Sciatic nerve (tissue), 2 donors: ENCODE measurements at places on chromosomes 6 and 20.

DNA sequence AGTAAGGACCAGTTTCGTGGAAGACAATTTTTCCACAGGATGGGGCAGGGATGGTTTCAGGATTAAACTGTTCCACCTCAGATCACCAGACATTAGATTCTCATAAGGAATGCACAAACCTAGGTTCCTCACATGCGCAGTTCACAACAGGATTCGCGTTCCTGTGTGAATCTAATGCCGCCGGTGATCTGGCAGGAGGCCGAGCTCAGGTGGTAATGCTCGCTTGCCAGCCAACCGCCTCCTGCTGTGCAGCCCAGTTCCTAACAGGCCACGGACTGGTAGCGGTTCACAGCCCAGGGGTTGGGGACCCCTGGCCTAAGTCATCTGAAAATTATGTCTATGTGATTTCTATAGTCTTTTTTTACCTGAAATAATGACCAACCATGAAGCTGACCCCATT, 217.5 kb downstream of the TMEM200A start:
- DNase-seq: no peak

DNA sequence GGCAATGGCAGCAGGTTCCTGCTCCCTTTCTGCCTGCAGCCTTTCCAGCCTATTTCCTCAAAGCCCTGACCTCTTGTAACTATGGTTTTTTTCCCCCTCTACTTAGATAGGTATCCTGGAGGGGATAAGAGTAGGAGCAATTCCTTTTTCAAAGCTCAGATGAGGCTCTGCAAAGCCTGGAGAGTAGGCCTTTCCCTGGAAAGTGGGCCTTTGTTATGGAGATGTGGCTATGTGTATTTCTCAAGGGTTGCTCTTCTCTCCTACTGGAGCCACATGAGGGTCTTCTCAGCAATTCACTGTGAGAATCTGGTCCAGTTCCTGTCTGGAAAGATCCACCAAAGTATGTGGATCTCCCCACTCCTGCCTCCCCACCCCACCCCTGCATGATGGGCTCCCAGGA, 96.0 kb downstream of the DTD1 start:
- no peak for DNase-seq

- no peak for DNase-seq
These were observed 710 bp downstream of the BTBD9 start for GRCh38 chr6:38638941-38639497.

DNA sequence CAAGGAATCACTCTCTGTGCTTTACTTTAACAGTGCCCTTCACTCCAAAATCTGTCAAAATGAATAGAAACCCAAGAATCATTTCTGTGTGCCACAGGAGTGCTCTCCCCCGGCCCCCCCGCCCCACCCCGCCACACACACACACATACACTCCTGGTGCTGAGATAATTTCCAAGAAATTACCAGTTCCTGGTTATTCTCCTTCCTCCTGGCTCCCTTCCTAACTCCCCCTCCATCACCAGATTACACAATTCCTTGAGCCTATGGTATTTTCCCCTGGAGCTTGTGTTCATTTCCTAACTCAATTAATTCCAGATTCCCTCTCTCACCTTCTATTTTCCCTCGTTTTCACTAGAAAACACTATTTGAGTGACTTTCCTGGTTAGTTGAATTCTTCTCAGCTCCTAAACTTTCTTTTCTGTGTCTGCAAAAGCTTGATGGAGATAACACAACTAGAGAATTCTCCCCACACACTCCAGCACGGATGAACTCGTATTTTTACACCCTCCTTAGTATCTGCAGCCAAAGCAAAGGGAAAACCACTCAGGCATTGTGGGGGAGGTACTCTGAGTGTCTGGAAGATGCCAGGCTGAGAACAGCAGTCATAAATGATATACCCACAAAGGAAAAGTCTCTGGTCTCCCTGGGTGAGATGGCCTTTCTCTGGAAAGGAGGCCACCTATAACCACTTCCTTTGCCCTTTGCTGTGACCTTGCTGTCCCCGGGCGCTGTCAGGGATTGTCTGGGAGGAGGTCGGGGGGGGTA, 1.9 kb upstream of the SLC24A3 start:
- DNase-seq: no peak

DNA sequence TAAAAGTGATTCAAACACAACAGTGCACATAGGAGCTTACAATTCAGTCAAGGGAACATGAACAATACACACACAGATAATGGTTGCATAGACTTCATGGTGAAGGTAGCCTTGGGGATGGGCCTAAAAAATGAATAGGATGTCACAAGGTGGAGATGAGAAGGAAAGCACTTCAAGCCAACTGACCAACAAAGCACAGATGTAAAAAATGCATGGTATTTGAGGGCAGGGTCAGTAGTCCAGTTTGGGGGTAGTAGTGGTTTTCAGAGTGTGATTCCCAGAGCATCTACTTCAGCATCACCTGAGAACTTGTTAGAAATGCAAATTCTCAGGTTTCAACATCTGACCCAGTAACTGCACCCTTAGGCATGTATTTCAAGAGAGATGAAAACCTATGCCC, 88.9 kb downstream of the PERP start:
- DNase-seq: no peak
